ENCODE measurements at places on chromosomes 7 and 10.
A peak's percentile ranks its signal among the peaks of the same experiment; 100 is the strongest.

DNA sequence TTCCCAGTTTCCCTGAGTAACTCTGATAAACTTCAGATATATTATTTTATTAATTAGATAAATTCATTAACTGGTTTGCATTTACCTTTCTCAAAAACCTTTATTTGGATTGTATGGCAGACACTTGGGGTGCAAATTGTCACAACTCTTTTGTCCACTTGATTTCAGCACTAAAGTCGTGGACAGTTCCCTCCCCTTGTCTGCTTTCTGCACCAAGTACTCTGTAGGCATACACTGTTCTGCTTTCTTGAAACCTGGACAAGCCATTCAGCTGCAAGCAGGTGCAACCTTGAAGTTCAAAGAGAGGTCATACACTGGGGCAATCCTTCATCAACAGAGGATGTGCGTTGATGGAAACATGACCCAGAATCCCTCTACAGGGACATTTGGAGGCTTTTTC, 162.9 kb downstream of the ARL5B start:
- peak; percentile 60 for DNase-seq

DNA sequence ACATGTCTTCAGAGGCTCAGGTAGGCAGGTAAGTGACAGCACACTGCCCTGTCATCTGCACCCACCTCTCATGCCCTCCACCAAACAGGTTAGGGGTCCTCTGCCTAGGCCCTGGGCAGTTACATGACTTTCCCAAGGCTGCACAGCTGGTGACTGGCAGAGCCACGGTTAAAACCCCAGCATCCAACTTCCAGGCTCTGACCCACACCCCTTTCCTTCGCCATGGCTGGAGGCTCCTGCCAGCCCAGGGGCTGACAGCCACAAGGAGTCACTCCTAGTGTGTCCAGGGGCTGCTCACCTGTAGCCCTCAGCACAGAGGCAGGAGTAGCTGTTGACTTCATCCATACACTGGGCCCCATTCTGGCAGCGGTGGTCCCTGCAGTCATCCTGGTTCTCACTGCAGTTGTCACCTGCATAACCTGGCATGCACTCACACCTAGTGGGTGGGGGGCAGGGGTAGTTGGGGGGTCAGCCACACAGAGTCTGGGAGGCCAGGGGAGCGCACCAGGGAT, 175.0 kb downstream of the SLIT1 start:
- DNase-seq = no peak

DNA sequence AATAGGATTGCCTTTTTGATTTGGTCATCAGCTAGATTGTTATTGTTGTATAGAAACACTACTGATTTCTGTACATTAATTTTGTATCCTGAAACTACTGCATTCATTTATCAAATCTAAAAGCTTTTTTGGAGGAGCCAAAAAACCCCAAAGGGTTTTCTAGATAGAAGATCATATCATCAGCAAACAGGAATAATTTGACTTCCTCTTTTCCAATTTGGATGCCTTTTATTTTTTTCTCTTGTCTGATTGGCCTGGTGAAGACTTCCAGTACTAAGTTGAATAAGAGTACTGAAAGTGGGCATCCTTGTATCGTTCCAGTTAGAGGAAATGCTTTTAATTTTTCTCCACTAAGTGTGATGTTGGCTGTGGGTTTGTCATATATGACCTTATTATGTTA, 10.6 kb upstream of the ENTPD7 start:
- no peak for DNase-seq

DNA sequence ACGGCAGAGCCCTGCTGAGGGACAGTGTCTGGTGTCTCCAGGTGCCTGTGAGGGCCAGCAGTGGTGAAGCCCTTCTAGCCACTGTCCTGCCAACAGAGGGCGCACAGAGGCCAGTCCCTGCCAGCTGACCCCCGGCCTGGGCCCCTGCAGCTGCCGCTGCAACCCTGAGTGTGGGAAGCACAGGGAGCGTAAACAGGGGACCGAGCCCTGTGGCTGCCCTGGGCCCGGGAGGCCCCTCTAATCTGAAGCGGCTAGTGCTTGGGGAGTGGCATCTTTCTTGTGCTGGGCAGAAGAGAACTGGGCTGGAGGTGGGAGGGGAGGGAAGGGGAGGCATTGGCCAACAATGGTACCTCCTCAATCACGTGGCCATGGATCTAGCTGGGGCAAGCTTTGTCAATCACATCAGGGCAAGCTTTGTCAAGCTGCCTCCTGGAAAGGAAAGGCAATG, 34.6 kb downstream of the TRIM8 start:
- DNase-seq = peak; percentile 48

DNA sequence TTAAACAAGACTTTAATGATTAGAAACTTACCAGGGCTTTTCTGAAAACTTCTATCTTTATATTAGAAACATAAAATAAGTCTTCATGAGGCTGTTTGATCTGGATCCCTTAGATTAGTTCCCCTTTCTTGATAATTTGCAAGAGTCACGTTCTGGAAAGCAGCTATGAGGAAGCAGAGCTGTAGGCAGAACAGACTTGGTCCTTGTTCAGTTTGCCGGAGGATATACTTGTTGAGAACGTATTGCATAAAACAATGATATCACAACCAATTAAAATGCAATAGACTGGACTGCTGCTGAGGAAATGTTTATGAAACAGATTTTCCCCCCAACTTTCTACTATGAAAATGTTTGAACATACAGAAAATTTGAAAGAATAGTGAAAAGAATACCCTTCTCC, 2.8 kb downstream of the SAMD9L start:
- no peak for DNase-seq

- no peak for DNase-seq
These were observed 372.9 kb upstream of the COBL start for GRCh38 chr7:51689547-51689946.

GRCh38 chr7:156198277-156198676, 386.0 kb upstream of the SHH start:
- DNase-seq = no peak

- no peak for DNase-seq
These were observed 20.1 kb downstream of the TES start for GRCh38 chr7:116230191-116231005.

GRCh38 chr10:34780818-34781380, 34.2 kb downstream of the PARD3 start:
- no peak for DNase-seq

GRCh38 chr7:105218939-105219770, 169.6 kb downstream of the SRPK2 start:
- no peak for DNase-seq

DNA sequence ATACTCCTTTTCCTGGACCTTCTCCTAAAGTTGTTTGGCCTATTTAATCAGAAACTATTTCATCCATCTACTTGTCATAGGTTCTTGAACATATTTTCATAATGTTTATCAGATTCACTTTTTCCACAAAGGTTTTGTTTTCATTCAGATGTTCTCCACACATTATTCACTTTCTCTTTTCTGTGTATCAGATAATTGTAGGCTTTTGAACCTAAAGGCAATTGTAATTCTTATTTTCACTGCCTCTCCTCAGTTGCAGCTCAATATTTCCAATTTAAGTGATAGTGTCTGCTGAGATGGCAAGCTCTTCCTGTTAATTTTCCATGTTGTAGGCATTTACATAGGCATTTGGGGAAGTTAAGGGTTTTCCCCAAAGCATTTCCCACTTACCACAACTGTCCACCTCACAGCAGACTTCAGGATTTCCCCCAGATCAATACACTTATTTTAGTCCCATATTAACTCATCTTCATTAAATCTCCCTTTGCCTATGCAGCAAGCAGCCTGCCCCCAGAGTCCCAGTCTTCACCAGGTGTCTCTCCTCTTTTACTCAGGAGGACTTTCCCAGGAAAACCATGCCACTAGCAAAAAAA, 12.3 kb upstream of the IKZF1 start:
- DNase-seq = no peak

- no peak for DNase-seq
These were observed 89.5 kb downstream of the ALOX5 start for GRCh38 chr10:45463244-45464116.

GRCh38 chr7:94781236-94781635, 125.3 kb upstream of the SGCE start:
- no peak for DNase-seq

DNA sequence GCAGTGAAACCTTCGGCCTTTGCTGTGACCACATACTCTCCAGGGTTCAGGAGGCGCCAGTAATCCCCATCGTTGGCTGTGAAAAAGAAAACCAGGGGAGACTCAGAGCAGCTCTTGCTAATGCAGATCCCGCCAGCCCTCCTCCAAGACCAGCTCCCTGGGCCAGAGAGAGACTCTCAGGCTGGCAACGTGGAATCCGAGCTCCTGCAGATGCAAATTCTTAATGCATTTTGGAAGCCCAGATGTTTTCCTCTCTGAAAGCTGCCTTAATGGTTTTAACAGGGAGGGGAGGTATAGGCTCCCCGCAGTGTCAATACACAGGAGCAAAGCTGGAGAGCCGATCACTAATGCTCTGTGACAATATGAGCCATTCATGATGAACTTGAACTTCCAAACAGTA, 80.8 kb downstream of the GPR26 start:
- DNase-seq = no peak

- DNase-seq = no peak
These were observed 25.5 kb upstream of the ECHDC3 start for GRCh38 chr10:11716686-11717085.

- DNase-seq = no peak
These were observed 13.4 kb downstream of the STEAP1B start for GRCh38 chr7:22486597-22486996.

GRCh38 chr10:34775044-34775637, 40.0 kb downstream of the PARD3 start:
- no peak for DNase-seq

- DNase-seq = no peak
These were observed 166.4 kb downstream of the MAD1L1 start for GRCh38 chr7:2066251-2066919.

- DNase-seq = no peak
These were observed 431.0 kb upstream of the GALNT17 start for GRCh38 chr7:70700941-70701425.

GRCh38 chr7:47366211-47366610, 215.7 kb downstream of the TNS3 start:
- no peak for DNase-seq

DNA sequence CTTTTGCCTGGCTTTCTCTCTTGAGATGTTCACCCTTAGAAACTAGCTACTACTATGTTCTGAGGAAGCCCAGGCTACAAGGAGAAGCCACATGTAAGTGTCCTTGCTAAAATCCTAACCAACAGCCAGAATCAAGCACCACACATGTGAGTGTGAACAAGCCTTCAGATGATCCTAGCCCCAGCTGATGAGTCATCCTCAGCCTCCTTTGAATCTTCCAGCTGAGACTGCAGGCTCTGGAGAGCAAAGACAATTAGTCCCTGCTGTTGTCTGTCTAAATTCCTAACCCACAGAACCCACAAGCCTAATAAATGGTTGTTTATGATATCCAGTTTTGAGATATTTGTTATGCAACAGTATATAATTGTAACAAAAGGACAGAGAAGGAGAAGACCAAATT, 92.8 kb upstream of the TAC1 start:
- peak; percentile 47 for DNase-seq

DNA sequence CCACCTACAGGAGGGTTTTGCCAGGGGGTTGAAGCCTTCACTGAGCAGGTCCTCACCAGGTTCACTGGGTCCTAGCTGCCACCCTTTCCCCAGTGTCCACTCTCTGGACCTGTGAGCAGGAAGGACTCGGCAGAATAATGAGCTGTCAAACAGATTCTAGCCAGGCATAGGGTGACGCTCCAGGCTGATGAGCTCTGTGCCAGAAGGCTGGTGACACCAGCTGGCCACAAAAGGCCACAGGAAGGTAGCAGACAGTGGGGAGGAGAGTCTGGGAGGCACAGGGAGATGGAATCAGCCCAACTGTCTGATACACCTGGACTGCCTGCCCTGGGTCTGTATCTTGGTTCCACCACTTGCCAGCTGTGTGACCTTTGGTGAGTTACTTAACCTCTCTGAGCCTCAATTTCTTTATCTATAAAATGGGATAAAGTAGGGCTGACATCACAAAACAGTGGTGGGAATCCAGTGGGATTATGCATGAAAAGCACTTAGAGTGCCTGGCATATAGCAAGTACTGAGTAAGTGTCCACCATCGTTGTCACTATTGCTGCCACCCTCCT, 26.7 kb upstream of the NDST2 start:
- no peak for DNase-seq

DNA sequence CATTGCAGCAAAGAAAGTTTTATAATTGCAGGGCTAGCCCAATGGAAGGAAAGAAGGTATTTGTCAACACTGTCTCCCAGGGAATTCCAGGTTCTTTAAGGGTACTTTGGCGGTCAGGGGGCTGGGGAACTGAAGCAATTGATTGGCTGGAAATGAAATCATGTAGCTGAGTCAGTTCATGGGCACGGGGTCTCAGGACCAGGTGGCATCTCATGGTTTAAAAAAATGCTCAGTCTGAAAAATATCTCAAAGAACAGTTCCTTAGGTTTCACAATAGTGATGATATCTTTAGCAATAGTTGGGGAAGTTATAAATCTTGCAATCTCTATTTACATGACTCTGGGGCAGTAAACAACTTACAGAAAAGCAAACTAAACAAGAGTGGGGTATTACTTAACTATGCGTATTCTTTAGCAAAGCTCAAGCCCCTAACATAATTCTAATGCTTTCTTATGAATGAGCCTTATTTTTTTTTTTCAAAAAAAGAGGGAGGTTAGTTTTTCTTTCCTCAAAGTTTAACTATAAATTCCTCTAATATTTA, 376.9 kb upstream of the NRG3 start:
- DNase-seq = no peak

DNA sequence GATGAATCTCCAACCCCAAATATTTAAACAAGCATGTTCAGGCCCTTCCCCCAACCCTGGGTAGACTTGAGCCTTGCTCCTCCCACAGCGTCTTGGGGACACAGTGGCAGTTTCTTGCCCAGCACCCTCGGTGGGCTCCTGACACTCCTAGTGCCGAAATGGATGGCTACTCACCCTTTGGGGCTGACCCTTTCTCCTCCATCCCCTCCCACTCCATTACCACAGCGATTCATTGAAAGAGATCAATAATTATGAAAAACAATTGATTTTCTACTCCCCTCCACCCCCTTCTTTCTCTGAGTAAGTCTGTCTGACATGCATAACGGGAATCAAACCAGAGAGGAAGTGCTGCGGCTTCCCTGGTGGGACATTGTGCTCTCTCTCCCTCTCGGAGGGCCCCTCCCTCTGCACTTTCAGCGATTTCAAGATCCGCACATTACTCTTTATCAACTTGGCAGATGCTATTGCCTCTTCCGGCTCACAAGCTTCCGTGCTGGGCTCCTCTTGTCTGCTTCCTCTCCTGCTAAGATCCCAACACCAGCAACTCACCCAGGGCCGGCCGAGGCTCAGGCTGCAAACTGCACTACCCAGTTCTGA, 79.0 kb upstream of the PLXNA4 start:
- DNase-seq = no peak

DNA sequence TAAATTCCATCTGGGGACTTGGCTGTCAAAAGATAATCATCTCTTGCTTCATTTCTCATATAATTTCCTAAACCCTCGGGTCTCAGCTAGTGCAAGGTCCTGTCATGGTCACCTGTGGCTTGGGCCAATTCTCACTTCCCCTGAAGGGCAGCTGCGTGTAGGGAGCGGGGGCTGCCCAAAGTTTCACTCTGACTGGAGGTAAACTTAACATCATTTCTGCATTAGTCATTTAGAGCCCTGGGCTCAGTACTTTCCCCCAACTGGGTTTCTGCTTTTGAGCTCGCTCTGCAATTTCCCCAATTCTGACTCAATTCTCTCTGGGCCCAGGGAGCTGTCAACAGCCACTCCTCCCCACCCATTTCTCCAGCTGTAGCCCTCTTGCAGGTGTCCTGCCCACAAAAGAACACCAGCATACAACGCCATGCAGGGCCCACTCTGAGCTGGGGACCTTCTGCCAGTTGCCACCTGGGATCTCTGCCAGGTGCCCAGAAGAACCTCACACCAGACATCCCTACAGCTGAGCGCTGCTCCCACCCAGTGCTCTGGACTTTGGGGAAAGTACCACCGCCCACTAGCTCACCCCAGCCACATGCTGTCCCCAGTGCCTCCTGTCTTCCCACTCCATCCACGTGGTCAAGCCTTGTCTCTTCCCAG, 37.9 kb downstream of the VOPP1 start:
- DNase-seq = no peak
